CD4-positive, alpha-beta T cell (primary cell): ENCODE measurements at places on chromosomes 12 and 14. TPM values are rescaled to one million over a fixed set of nuclear protein-coding genes. Genes with fewer than 3 reads are reported as not detected.
A peak's percentile ranks its signal among the peaks of the same experiment; 100 is the strongest.

- DNase-seq: peak; percentile 67
- no peaks in the 10 kb centered on the region for H3K36me3 ChIP-seq
- no peaks in the 10 kb centered on the region for H3K27me3 ChIP-seq
- peaks cover 9% of the 10 kb centered on the region for H3K4me1 ChIP-seq
These were observed 1264.0 kb downstream of the TMEM121 start for GRCh38 chr14:106790189-106791036.

DNA sequence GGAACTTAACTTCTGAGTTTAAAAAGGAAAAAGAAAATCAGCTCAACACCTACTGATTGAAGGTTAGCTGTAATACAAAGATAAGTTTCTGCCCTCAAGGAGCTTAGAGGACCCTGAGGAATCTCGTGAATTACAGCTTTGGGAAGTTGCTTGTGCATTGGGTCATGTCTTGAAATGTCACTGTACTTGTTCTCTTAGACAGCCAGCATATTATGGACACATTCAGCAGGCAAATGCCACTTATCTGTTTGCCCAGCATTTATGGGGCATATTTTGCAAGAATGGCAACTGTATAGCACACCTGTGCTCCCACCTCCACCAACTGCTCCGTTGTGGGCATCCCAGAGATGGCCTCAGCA, 263.6 kb upstream of the CRY1 start:
- H3K4me1 ChIP-seq: peaks cover 27% of the 10 kb centered on the region
- no peaks in the 10 kb centered on the region for H3K36me3 ChIP-seq
- H3K27me3 ChIP-seq: no peaks in the 10 kb centered on the region
- H3K4me3 ChIP-seq: no peak overlapping the region
- no peak overlapping the region for H3K27ac ChIP-seq
- no peak for DNase-seq

DNA sequence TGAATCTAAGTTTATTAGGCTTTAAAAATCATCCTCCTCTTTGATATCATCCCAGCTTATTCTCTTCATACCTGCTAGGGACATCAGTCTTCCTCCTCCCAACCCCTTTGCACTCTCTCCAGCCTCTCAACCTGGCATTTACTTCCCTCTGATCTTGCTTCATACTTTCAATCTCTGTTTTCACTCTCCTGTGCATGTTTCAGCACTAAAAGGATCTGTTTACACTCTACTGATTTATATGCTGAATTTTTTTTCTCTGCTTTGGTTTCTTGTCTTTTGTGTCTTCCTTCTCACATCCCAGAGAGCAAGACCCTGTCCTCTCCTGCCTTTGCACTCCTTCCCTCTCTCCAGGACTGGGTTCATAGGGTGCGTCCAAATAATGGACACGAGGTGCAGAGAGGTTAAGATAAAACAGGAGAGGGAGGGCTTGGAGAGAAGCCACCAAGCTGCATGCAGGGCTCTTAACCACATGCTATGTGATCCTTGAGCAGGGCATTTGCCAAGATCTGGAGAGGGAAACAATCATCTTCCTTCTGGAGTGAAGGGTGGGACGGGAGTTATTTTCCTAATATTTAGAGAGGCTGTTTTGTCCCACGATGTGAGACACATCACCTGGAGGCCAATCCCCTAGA, 3.0 kb upstream of the CISTR start:
- H3K4me3 ChIP-seq: no peak overlapping the region
- peaks cover 44% of the 10 kb centered on the region for H3K27me3 ChIP-seq
- peaks cover 33% of the 10 kb centered on the region for H3K4me1 ChIP-seq
- H3K36me3 ChIP-seq: no peaks in the 10 kb centered on the region
- H3K27ac ChIP-seq: no peak overlapping the region

- no peak overlapping the region for H3K4me3 ChIP-seq
- no peak overlapping the region for H3K27ac ChIP-seq
- DNase-seq: no peak
- no peaks in the 10 kb centered on the region for H3K27me3 ChIP-seq
These were observed 33.6 kb upstream of the HIGD1C start for GRCh38 chr12:50918584-50919316.

FSCB gene
- not detected for total RNA-seq

BCL11B gene
- 254 TPM for total RNA-seq

SRGAP1 gene
- 0.03 TPM for total RNA-seq
